Left hindlimb (tissue), 1 donor: ENCODE measurements at places on chromosomes 6 and 20.

GRCh38 chr6:124200661-124201060 is 397.0 kb downstream of the NKAIN2 start:
- DNase-seq = no peak

- no peak for DNase-seq
Observed at GRCh38 chr6:23656255-23657194, 469.5 kb upstream of the NRSN1 start.

GRCh38 chr6:41646026-41646795 is 7.9 kb downstream of the MDFI start:
- DNase-seq = no peak

GRCh38 chr6:158086504-158087223 is 81.4 kb downstream of the SERAC1 start:
- DNase-seq = no peak

DNA sequence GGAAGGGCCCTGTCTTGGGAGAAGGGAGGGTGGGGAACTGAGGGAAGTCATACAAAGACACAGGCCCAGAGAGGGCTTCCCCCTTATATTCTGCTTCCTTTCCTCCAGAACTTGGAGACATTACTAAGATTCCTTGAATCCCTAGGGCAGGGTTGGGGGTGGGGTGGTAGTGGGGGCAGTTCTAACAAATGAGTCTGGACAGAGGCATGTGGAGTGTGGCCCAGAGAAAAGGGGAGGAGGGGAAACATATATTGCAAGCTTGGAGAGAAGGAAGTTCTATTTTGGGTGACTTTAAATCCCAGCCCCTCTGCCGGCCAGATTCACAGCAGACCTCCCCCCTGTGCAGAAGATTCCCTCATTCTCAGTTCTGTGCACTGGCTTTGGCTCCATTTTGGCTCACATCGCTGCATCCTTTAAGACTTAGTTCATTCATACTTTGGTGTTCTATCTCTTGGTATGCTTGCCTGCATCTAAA is 43.7 kb downstream of the DAAM2 start:
- DNase-seq = peak; percentile 65

GRCh38 chr6:148629181-148629580 is 117.6 kb upstream of the UST start:
- DNase-seq = peak; percentile 58

DNA sequence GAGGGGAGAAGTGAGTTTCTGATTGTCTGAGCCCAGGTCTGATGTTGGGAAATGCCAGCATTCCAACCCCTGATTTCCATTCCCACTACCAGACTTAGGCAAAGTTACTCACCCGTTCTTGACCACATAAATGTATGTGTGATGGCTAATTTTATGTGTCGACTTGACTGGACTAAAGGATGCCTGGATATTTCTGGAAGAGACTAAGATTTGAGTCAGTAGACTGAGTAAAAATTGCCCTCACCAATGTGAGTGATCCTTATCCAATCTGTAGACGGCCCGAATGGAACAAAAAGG is 95.8 kb upstream of the TAB2 start:
- DNase-seq = no peak

DNA sequence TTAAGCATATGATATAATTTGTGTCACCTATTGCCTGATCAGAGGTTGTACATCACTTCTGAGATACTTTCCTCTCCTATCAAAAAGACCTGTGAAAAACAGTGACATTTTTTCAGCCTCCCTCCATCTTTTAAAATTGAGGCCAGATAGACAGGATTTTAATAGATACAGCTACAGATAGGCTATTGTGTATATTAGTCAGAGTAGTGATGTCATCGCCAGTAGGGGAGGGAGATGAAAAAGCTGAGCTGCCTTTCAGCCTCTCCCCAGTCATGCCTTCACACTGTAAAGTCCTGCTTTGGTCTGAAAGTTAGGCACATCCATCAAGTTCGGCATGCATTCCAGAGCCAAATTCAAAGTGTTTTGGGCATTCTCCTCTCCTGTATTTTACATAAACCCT is 7.9 kb upstream of the PABPC1L start:
- DNase-seq = no peak

DNA sequence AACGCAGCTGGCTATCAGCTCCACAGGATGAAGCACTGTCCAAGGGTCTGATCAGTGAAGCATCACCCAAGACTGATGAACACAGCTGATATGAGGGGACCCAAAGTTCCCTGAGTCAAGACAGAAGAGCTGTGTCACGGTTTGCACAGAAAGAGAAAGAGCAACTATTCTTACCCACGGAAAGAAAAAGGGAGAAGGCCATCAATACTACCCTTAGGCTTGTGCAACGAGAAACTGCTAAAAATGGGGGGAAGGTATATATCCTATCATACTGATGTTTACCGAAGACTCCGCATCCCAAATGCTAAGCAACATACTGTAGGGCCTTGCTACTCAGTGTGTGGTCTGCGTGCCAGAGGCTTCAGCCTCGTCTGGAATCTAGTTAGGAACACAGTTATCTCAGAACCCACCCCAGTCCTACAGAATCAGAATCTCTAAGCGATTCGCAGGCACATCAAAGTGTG is 665 bp downstream of the FASTKD5 start:
- DNase-seq = no peak

GRCh38 chr6:108559884-108560462 is 744 bp upstream of the FOXO3 start:
- peak; percentile 90 for DNase-seq

- DNase-seq = no peak
Observed at GRCh38 chr6:36556281-36556680, 9.0 kb upstream of the STK38 start.

DNA sequence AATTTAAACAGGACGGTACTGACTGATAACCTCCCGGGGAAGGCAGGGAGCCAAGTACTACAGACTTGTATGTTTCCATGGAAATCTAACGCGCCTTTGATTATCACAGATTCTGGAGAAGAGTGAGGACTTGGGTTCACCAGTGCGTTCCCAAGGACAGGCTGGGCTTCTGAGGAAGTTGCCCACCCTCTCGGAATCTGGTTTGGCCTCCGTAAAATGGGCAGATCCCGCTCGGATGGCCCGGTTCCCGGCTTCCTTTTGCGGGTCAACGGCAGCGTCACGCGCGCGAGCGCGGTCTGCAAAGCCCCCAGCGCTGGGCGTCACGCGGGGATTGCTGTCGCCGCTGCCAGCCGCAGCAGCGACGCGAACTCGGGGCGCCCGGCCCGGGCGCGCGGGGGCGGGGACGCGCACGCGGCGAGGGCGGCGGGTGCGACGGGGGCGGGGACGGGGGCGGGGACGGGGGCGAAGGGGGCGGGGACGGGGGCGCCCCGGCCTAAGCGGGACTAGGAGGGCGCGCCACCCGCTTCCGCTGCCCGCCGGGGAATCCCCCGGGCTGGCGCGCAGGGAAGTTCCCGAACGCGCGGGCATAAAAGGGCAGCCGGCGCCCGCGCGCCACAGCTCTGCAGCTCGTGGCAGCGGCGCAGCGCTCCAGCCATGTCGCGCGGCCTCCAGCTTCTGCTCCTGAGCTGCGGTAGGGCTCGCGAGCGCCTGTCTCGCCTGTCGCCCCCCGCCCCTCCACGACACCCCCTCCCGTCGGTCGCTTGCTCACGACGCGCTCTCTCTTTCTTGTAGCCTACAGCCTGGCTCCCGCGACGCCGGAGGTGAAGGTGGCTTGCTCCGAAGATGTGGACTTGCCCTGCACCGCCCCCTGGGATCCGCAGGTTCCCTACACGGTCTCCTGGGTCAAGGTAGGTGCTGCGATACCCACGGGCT is at the start of gene CD83:
Gene CD83, plus strand, starts transcription at position 615 of the 933 bp plus-strand sequence. Its CDS starts 40 bp downstream, at position 655.
- peak; percentile 75 for DNase-seq

GRCh38 chr6:110534731-110535492 is 58.5 kb upstream of the SLC22A16 start:
- DNase-seq = no peak

DNA sequence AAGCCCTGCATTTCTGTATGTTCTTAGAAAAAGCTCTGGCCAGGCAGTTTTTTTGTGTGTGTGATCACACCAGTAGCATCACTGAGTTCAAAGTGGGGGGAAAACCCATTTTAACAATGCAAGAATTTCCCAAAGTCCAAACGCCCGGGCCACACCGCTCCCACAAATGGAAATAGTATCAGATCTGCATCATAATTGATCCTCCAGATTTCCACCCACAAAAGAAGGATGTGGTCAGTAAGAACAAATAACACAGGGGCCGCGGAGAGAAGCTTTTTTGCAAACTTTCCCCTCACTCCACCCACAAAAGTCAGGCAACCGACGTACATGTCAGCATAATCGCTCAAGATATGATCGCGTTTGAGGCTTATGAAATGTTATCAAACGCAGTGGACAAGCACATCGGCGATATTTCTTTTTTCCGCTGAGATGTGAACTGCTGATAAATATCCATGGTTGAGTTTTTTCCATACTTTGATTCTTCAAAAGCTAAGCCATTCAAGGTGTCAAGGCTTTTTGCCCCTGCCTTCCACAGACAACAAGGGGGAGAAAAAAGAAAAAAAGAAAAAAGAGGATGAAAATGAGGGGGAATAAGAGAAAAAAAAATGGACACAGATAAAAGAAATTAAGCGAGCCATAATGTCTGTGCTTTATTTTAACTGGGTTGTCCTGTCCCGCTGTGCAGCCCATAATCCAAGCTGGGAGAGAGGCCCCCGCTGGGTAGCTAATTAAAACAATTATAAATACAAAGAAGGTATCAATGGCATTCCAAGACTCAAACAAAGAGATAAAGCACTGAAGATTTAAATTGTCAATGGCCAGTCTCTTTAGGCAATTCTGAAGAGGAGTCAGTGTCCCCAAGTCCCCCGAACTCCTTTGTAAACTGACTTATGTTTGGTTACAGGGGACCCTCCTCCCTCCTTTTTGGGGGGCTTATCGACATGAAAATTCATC is 143.5 kb downstream of the ZFP64 start:
- DNase-seq = peak; percentile 36

- peak; percentile 67 for DNase-seq
Observed at GRCh38 chr6:158376631-158377081, 64.4 kb downstream of the TULP4 start.

DNA sequence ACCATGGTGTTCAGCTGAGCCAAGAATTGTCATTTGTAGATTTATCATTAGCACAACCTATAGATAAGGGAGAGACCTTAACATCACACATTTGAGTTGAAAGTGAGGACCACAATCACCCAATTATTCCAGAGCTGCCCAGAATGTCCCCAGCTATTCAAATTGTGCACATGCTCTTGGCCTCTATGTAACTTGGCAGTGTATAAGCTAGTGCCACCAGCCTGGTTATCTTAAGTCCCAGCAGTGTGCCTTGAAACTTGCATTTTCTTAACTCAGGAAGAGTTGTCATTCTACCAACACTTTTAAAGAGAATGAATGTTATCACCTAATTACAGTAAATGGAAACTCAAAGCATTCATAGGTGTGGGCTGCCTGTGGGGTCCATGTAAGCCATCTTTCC is 191.1 kb downstream of the COL9A1 start:
- no peak for DNase-seq

- peak; percentile 75 for DNase-seq
Observed at GRCh38 chr6:111872401-111873177, 663 bp downstream of the FYN start.

- no peak for DNase-seq
Observed at GRCh38 chr6:38714239-38715015, 684 bp upstream of the DNAH8 start.

DNA sequence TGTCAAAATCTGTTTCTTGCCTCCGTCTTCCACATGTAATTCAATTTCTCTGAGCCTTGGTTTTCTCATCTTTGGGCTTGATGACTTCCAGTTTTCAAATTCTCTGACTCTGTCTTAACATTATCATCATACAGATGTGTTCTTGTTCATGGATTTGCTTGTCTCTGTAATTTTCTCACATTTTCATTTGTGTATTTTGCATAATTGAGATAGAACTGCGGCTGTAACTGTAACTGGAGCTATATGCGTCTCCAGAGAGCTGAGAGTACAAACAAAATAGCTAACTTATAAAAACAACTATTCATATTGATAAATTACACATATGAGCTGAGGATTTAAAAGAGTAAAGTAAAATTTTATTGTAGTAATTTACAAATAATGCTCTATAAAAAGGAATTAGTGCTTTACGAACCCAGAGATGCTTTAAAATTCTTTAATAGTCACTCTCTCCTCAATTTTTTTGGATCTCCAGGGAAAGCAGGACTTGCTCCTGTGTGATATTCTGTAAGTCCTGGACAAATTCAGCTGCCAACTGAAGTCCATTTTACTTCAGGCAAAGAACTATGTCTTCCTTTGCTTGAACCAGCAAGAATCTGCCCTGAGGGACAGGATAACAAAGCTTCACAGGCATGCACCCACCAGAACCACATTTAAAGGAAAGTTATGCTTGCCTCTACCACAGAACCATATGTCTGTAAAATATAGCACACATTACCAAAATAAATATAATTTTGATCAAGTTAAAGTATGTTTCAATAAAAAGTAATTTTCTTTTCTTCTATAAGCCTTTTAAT is 288.3 kb downstream of the KHDC1L start:
- DNase-seq = no peak

DNA sequence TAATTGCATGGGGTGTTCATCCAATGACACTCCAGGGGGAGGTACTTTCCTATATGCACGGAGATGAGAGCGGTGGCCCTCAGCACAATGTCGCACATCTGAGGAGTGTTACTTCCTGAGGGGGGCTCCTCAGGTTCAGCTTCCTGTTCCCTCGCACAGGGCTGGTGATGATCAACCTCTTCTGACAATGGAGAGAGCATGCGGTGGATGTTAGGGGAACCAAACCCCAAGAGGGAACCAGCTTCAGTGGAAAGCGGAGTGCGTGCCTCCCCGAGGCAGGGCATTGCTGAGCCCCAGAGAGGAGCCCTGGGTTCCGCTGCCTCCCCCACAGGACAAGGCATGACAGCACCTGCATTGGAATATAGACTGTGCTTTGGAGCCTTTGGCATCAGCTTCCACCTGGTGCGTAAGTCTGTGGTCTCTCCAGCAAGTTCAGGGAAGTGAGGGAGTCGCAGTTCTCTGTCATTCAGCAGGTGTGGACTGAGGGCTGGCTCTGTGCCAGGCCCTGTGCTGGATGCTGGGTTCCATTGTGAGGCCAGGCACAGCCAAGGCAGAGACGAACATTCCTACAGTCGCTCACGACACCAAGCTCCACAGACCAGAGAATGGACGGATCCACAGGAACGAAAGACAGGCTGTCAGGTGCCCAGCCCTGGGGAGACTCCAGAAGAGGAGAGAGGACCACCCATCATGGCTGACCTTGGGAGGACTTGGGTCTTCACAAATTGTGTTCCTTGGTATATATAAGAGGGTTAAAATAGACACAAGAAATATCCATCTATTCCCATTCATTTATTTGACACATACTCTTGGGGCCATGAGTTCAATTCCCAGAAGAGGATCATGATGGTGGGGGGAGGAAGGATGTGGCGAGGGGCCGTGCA is 3.9 kb upstream of the ZNF831 start:
- no peak for DNase-seq

- no peak for DNase-seq
Observed at GRCh38 chr20:20759132-20759531, 46.7 kb upstream of the RALGAPA2 start.

GRCh38 chr6:56988145-56988544 is 33.2 kb downstream of the BEND6 start:
- DNase-seq = no peak

- DNase-seq = no peak
Observed at GRCh38 chr6:144423167-144423566, 138.0 kb downstream of the UTRN start.
